CD8-positive, alpha-beta memory T cell (primary cell): ENCODE measurements at places on chromosomes 7 and 10. TPM values are rescaled to one million over a fixed set of nuclear protein-coding genes. Genes with fewer than 3 reads are reported as not detected.

Gene FAM241B
- total RNA-seq: 10.6 TPM

Gene NPC1L1
- not detected for total RNA-seq

- H3K27ac ChIP-seq: no peak overlapping the region
- no peaks in the 10 kb centered on the region for H3K27me3 ChIP-seq
- no peak overlapping the region for H3K4me3 ChIP-seq
- DNase-seq: no peak
These were observed 42.0 kb upstream of the LSM8 start for GRCh38 chr7:118142012-118142411.

Gene PPP1R3C
- not detected for total RNA-seq

DNA sequence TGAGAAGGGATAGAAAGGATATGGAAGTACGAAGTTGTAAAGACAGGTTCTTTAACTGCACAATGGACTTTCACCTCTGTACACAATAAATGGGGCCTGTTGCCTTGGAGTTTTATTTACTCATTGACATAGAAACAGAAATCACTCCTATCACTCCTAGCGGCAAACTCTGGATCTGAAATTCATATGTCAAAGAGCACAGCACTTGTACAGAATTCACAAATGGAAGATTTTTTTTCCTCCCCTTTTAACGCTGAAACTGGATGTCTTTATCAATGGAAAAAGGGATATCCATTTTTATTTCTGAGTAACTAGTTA, 18.2 kb downstream of the NT5C3A start:
- no peaks in the 10 kb centered on the region for H3K36me3 ChIP-seq
- H3K27ac ChIP-seq: no peak overlapping the region
- no peak overlapping the region for H3K4me3 ChIP-seq
- H3K27me3 ChIP-seq: no peaks in the 10 kb centered on the region

Gene C10orf67
- not detected for total RNA-seq

DNA sequence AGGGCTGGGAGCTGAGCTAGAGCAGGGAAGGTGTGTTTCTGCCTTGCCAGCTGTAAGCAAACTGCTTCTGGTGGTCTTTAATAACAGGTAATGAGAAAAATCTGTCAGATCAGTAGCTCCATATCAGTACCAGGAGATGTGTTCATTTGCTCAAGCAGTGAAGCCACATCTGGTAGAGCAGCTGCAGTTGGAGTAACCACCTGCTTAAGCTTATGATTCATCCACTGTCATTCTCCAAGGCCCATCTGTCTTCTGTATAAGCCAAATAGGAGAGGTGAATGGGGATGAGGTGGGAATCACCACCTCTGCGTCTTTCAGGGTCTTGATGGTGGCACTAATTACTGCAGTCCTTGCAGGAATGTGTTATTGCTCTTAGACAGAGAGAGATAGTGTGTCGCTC, 18.4 kb upstream of the COBL start:
- no peak for DNase-seq
- H3K4me3 ChIP-seq: no peak overlapping the region
- no peaks in the 10 kb centered on the region for H3K4me1 ChIP-seq
- H3K36me3 ChIP-seq: no peaks in the 10 kb centered on the region

Gene CLCN1
- total RNA-seq: 0.11 TPM

DNA sequence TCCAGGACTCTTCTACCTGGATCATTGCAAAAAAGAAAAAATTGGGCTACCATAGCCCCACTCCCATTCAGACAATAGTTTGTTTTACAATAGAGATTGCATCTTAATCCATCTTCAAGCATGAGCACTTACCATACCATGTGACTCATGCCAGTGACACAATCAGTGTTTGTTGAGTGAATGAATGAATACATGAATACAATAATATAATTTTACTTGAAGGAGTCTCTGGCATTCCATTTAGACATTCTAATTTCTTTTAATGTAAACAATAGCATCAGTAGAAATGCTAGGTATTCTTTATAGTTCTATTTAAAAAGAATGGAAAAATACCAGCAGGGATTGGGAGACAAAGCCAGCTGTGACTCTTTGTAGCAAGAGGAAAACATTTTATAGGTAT, 141.6 kb upstream of the AKR1E2 start:
- DNase-seq: no peak
- H3K27ac ChIP-seq: no peak overlapping the region
- H3K27me3 ChIP-seq: no peaks in the 10 kb centered on the region
- no peaks in the 10 kb centered on the region for H3K36me3 ChIP-seq
- no peaks in the 10 kb centered on the region for H3K4me1 ChIP-seq

DNA sequence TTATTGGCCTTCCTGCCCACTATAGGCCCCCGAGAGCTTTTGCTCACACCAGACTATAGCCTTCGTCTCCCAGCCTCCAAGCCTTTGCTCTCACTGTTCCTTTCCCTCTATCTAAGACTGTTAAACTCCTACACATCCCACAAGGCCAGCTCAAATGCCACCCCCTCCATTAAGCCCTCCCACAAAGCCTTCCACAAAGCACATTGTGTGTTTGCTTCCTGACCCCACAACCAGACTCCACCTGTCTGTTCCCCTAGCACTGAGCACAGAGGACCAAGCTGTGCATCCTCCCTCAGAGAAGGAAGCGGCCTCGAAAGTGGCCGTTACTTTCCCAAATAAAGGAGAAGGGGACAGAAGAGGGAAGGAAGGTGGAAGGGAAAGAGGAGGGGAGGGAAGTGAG, 1.3 kb downstream of the LOXL4 start:
- H3K4me3 ChIP-seq: no peak overlapping the region
- DNase-seq: no peak
- no peaks in the 10 kb centered on the region for H3K36me3 ChIP-seq
- H3K27ac ChIP-seq: no peak overlapping the region

DNA sequence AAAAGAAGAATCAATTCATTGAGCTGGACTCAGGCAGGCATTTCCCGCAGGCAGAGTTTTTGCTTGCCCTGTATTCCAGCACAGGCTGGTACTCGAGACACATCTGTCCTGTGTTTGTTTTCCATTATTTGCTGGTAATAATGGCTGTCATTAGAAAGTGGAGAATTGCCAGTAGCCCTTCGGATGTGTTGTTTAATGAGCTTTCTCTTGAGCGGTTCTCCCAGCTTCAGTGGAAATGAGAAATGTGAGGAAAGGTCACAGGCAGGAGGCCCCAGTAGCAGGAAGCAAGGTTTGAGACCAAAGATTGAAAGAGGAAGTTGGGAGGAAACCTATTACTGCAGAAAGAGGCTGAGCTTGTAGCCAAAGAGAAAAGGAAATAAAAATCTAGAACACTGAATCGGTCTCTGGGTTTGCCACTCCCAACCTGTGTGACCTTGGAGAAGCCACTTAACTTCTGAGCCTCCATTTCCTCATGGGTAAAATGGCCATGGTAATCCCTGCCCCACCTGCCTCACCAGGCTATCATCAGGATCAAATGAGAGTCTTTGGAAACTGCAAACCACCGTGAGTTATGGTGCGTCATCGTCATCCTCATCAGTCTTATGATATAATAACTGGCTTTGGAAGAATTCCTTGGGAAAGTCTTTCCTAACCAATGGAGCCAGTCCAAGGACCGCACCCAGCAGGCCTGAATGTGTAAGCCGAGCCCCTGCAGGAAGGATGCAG, 67.7 kb downstream of the TACR2 start:
- no peak for DNase-seq
- H3K27ac ChIP-seq: no peak overlapping the region
- peaks cover 74% of the 10 kb centered on the region for H3K4me1 ChIP-seq
- H3K36me3 ChIP-seq: peaks cover 10% of the 10 kb centered on the region

- H3K4me3 ChIP-seq: no peak overlapping the region
- H3K36me3 ChIP-seq: no peaks in the 10 kb centered on the region
- H3K4me1 ChIP-seq: no peaks in the 10 kb centered on the region
- DNase-seq: no peak
These were observed 223.3 kb downstream of the TWIST1 start for GRCh38 chr7:18894155-18894554.

Gene CD36
- total RNA-seq: 4.7 TPM

GRCh38 chr10:43123361-43124093, 14.7 kb upstream of the CSGALNACT2 start:
- H3K36me3 ChIP-seq: no peaks in the 10 kb centered on the region
- peaks cover 18% of the 10 kb centered on the region for H3K4me1 ChIP-seq
- H3K4me3 ChIP-seq: no peak overlapping the region
- no peak for DNase-seq

DNA sequence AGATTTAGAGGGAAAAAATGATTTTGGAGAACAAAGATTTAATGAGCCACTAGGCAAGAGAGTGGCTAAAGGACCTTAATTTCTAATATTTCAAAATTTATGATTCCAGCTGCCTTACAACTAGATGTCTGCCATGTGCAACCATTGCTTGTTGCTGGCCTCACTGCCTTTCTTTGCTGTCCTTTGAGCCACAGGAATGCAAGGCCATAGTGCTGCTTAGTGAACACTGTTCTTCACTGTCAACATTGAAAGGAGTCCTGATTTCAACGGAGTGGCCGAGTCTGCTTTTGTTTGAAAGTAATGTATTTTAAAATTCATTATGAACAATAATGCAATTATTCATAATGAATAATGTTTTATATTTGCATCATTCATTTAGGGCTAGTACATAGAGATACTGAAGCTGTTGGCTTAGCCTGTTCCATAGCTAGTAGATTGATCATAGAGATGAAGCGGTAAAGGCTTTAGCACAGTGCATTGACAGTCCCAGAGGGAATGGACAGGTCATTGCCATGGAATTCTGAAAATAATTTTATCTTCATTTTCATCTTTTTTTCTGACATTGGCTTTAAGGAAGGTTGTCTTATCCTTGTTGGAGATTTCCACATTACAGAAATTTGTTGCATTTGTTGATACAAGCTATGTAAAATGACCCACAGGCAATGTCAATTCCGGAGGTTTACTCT, 544.1 kb downstream of the AUTS2 start:
- no peak for DNase-seq
- H3K36me3 ChIP-seq: no peaks in the 10 kb centered on the region
- H3K4me1 ChIP-seq: no peaks in the 10 kb centered on the region
- no peak overlapping the region for H3K27ac ChIP-seq
